ENCODE measurements at places on chromosomes 3 and 15.

- no peak for DNase-seq
Observed at GRCh38 chr3:42814914-42815507, 5.8 kb downstream of the ACKR2 start.

GRCh38 chr15:94586099-94586498 lies 354.7 kb downstream of the MCTP2 start:
- DNase-seq, result no peak

DNA sequence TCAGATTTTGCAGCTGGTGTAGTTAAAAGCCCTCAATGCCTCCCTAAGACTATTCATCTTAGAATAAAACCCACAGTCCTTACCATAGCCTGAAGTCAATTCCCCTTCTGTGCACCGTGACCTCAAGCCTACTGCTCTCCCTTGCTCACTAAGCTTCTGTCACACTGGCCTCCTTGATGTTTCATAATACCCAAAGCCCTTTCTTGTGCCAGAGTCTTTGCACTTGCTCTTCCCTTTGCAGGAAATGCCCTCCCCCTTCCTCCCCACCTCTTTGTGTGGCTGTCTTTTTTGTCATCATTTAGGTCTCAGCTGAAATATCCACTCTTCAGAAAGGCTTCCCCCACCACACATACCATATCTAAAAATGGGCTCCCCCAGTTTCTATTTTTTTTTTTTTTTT lies 4.2 kb upstream of the PLEKHO2 start:
- DNase-seq, result no peak

DNA sequence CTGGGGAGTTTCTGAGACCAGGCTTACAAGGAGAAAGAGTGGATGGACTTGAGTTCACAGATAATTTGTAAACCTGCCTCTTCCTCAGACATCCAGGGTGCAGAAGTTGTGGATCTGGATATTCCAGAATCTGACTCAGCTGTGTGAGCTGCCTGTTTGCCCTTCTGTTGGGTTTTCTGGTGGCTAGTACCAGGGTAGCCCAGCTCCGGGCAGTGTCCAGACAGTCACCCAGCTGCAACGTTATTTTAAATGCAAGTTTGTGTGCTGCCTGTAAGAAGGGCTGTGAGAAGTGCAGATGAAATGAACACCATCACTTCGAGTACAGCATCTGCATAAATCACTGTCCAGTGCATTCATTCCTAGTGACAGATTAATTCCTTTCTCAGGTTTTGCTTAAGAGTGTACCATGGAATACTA lies 1053.0 kb downstream of the TUSC7 start:
- no peak for DNase-seq

- no peak for DNase-seq
Observed at GRCh38 chr3:62416144-62416543, 42.8 kb upstream of the FEZF2 start.
